Tibial nerve (tissue), 4 donors: ENCODE measurements at places on chromosomes 4 and X.

DNA sequence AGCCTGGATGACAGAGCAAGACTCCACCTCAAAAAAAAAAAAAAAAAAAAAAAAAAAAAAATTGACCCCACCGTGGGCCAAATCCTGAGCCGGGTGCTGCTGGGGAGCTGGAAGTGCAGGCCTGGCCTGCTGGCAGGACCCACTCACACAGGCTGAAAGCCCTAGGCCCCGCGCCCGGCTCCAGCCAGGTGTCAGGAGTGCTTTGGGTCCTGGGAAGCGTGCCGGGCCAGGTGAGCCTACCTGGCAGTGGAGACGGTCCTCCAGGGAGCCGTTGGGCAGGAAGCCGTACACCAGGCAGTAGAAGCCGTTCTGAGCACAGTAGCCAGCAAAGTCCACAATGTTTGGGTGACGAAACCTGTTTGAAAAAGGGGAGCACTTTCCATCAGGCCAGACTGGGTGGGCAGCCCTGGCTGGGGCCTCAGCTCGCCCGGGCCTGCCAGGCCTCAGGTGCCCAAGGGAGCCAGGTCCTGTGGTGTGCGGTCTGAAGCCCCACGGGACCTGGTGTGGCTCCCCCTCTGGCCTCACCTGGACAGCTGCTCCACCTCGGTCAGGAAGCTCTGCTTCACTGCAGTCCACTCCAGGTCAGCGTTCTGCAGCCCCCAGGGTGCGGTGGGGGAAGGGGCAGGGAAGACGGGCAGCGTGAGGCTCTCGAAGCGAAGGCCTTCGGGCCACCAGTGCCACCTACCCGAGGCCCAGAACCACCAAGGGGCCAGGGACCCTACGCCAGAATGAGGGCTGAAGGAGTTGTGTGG is 1.8 kb downstream of the IRAK1 start:
- peaks cover 8% of the 10 kb centered on the region for H3K4me1 ChIP-seq
- H3K27ac ChIP-seq: peak overlapping the region; percentile 84
- no peak overlapping the region for H3K4me3 ChIP-seq
- H3K27me3 ChIP-seq: no peaks in the 10 kb centered on the region
- H3K36me3 ChIP-seq: peaks cover 29% of the 10 kb centered on the region

- no peak for DNase-seq
- H3K4me3 ChIP-seq: no peak overlapping the region
- H3K27ac ChIP-seq: no peak overlapping the region
- no peaks in the 10 kb centered on the region for H3K27me3 ChIP-seq
- H3K36me3 ChIP-seq: no peaks in the 10 kb centered on the region
Observed at GRCh38 chrX:70468709-70469108, 24.1 kb downstream of the DLG3 start.

GRCh38 chr4:89290727-89291516 is 16.7 kb downstream of the GPRIN3 start:
- H3K27me3 ChIP-seq: no peaks in the 10 kb centered on the region
- H3K36me3 ChIP-seq: no peaks in the 10 kb centered on the region
- H3K4me3 ChIP-seq: no peak overlapping the region

DNA sequence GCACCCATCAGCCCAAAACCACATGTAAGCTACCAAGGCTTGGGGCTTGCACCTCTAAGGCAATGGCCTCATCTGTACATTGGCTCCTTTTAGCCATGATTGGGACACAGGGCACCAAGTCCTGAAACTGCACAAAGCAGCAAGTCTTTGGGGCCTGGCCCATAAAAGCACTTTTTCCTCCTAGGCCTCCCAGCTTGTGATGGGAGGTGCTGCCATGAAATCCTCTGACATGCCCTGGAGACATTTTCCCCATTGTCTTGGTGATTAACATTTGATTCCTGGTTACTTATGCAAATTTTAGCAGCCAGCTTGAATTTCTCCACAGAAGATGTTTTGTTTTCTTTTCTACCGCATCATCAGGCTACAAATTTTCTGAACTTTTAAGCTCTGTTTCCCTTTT is 58.5 kb upstream of the PABPC4L start:
- H3K36me3 ChIP-seq: no peaks in the 10 kb centered on the region
- no peak for DNase-seq
- no peak overlapping the region for H3K27ac ChIP-seq

DNA sequence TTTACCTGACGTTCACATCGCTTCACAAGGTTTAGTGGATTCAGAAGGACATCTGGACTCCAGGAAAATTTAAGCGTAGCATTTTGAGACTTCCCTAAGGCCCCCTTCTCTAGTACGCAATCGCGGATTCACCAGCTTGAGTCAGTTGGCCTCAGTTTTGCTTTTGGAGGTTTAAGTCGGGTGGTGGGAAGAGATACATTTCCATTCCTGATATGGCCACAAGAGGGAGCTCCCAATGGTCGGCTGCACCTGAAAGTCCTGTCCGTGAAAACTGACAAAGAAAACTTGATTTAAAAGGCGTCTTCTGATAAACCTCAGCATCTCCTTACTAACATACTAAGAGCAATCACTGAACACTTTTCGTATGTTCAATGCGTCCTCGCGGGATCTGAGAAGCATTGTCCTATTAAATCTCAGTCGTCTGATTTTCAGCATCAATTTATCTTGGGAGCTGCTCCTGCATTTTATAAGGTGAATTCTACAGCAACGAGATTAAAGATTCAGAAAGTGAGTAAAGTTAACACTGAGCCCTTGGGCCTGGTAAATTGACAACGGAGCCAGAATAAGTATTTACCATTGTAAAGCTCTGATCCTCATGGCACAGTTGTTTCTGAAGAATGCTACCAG is 50.6 kb downstream of the LGI2 start:
- peak overlapping the region; percentile 32 for H3K27ac ChIP-seq
- peak overlapping the region; percentile 16 for H3K4me3 ChIP-seq
- no peaks in the 10 kb centered on the region for H3K4me1 ChIP-seq
